ENCODE measurements at places on chromosomes 1 and 21. TPM values are rescaled to one million over a fixed set of nuclear protein-coding genes. Genes with fewer than 3 reads are reported as not detected.

DNA sequence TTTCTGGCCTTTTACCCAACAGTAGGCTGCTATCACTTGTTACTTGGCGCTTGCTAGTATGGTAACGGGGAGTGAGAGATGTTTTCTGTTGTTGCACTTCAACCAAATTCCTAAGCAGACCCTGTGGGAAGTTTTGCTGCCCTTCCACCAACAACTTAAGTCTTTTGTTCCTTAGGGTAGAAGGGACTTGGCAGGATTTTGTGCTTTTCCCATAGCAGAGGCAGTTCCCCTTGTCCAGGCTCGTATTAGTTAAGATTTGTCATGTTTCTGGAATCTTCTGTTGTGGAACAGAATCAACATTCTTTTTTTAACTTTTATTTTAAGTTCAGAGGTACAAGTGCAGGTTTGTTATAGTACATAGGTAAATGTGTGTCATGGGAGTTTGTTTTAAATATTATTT, 73.2 kb upstream of the SGIP1 start:
- no peak for ATAC-seq

- ATAC-seq: no peak
Measured at GRCh38 chr21:36725793-36726386, 27.0 kb downstream of the SIM2 start.

GRCh38 chr1:57987523-57987922, 559.0 kb downstream of the OMA1 start:
- no peak for ATAC-seq

GRCh38 chr1:201882665-201883132, 6.0 kb upstream of the SHISA4 start:
- ATAC-seq: peak; percentile 77

DNA sequence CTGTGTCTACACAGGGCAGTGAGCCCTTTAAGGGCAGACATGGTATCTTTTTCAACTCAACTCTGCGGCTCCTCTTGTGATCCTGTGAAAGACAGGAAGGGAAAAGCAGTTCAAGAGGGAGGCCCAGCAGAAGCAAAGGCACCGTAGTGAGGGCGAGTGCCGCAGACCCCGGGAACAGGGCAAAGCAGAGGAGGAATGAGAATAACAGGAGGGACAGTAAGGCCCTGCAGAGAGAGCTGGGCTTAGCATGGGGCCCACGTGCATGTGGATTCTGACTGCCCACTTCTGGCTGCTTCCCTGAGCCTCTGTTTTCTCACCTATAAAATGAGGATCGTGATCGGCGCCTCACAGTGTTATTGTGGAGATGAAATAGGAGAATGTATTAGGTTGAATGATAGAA, 409.3 kb downstream of the PTPRU start:
- no peak for ATAC-seq

DNA sequence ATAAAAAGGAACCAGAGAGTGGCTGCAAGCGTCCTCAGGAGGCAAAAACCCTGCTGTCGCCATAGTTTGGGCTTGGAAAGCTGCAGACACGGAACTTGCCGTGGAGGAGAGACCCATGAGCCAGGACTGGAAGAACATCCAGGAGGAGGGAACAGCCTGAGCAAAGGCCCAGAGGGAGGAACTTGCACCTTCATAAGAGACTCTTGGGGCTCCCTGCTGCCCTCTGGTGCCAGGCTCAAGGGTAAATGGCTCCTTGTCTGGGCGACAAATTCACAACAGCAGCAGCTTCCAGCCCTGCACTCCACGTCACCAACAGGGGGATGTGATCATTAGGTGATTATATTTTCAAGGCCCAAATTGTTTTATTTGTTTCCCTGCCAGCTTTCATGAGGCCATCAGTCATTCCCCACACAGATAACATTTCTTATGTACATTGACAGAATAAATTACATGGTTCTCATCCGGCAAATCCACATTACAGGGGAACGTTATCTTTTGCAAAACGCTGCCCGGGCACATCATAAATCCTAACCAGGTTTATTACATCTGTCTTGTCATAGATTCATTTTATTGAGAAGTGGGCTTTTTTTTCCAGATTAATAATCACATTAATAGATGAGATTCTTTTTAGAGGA, 143.0 kb upstream of the GRIK3 start:
- no peak for ATAC-seq

GRCh38 chr1:2044510-2045319, 5.5 kb upstream of the PRKCZ start:
- ATAC-seq: peak; percentile 62

DNA sequence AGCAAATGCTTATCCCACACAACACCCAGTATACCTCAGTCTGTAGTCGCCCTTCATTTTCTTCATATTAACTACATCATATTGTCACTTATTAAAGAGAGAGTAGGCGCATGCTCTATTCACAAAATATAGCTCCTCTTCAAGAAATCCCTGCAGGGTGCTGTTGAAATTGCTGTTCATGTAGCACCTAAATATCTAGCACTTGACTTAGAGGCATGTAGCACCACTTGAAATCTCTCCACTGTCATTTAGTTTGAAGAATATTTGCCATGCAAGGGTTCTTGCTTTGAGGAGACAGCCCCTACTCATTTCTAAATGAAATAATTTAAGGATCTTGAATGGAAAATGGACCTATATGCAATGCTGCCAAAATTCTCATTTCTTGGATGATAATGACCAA, 20.9 kb upstream of the LRRC8B start:
- no peak for ATAC-seq

DNA sequence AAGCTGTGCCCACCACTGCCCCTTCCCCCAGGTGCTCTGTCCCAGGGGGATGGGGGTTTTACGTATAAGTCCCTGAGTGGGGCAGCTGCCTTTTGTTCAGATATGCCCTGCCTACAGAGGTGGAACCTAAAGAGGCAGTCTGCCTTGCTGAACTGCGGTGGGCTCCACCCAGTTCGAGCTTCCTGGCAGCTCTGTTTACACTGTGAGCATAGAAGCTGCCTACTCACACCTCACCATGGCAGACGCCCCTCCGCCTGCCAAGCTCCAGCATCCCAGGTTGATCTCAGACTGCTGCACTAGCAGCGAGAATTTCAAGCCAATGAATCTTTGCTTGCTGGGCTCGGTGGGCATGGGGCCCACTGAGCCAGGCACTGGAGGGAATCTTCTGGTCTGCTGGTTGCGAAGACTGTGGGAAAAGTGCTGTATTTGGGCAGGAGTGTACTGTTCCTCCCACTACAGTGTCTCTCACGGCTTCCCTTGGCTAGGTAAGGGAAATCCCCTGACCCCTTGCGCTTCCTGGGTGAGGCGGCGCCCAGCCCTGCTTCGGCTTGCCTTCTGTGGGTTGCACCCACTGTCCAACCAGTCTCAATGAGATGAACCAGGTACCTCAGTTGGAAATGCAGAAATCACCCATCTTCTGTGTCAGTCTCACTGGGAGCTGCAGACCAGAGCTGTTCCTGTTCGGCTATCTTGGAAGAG, 17.6 kb upstream of the RWDD3 start:
- no peak for ATAC-seq

DNA sequence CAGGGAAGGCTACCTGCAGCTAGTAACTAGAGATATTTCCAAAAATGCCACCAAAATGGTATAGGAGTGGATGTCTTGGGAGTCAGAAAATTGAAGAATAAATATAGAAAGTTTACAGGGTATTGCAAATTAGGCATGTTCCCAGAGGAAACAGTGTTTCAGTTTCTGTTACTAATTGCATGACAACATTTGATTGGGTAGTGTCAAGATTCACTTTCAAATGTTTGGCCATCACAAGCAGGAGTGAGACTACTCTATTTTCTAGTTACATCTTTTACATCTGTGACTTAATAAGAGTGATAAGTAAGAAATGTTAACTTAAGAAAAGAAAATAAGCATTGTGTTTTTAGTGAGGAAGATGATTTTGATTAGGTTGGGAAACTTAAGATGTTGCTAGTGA, 30.2 kb downstream of the AMY1C start:
- ATAC-seq: no peak

GRCh38 chr1:156229809-156230472, 12.0 kb upstream of the BGLAP start:
- no peak for ATAC-seq

The FOXJ3 gene
- total RNA-seq: 20.6 TPM

The GPR25 gene
- total RNA-seq: 0.32 TPM

The PARP1 gene
- total RNA-seq: 55.2 TPM

The DIPK1A gene
- total RNA-seq: 2.8 TPM

The CGN gene
- total RNA-seq: 9.3 TPM

The CELA3A gene
- not detected for total RNA-seq

The BEND5 gene
- 0.24 TPM for total RNA-seq

The FLG2 gene
- total RNA-seq: not detected

The KCNK1 gene
- total RNA-seq: 21.9 TPM

The GRIK3 gene
- total RNA-seq: 0.04 TPM

The LINGO4 gene
- not detected for total RNA-seq
